ENCODE measurements at places on chromosomes 5 and 9. TPM values are rescaled to one million over a fixed set of nuclear protein-coding genes. Genes with fewer than 3 reads are reported as not detected.

GRCh38 chr9:124869466-124869985 lies 7.6 kb downstream of the ARPC5L start:
- DNase-seq: peak; percentile 25

- no peak for DNase-seq
These were observed 87.2 kb downstream of the KCNIP1 start for GRCh38 chr5:170591054-170591453.

DNA sequence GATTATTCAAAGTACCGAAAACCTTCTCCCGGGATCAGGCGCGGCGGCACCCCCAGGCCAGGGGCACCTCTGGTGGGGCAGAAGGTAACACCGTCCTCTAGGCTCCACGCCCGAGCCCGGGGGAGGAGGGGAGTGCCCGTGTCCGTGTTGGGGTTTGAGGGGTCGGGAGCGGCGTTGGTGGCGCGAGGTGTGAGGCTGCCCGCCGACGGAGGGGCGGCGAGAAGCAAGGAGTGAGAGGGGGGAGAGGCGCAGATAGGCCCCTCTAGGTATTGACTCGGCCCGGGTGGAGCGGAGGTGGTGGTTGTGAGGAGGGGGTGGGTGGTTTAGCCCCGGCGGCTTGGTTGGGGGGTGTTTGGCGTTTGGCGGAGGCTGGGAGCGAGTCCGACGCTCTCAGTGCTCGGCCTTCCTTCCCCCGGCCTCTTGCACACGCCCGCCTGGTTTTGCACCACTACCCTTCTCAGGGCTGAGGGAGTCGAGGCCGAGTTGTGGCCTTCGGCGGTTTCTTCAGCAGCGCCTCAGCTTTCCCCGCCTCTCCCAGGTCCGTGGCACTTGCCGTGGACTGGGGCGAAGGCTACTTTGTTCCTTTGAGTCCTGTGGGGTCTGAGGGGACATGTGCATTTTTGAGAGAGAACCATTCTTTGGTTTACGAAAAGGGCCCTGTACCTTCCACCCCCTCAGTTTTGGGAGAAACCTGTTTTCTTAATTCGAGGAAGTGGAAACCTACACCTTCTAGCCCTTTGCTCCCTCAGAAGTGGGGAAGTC lies 450 bp downstream of the GPBP1 start:
- DNase-seq: no peak

GRCh38 chr9:21499912-21500311 lies 17.8 kb upstream of the IFNE start:
- no peak for DNase-seq

GRCh38 chr5:115842089-115842935 lies 577 bp downstream of the AP3S1 start:
- DNase-seq: peak; percentile 8

GRCh38 chr5:98999631-99000030 lies 70.8 kb upstream of the CHD1 start:
- DNase-seq: no peak

DNA sequence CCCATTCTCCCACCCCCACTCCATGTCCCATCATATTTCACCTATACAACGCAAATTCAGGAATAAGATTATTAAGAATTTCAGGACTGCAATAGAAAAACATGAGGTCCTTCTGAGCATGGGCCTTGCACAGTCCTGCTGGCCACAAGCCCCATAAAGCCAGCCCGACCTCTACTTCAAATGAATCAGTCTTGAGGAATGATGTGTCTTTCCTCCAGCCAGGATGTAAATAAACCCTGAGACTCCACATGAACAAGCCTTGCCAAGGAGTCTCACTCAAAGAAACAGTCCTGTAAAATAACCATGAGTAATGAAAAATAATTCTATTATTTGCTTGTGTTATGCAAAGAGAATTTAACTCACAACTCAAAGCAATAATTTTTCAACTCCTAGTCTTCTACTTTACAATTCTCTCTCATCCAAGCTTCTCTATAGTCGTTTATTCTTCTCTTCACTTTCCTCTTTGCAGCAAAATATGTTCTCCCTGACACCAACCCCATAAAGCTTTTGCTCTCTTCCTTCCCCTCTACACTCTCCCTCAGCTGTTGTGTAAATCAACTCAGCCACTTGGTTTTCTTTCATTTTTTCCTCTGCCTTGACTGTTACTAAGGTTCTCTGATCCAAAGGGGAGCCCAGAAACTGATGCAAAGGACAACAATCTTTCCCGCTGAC lies 140.1 kb upstream of the MOCS2 start:
- no peak for DNase-seq

DNA sequence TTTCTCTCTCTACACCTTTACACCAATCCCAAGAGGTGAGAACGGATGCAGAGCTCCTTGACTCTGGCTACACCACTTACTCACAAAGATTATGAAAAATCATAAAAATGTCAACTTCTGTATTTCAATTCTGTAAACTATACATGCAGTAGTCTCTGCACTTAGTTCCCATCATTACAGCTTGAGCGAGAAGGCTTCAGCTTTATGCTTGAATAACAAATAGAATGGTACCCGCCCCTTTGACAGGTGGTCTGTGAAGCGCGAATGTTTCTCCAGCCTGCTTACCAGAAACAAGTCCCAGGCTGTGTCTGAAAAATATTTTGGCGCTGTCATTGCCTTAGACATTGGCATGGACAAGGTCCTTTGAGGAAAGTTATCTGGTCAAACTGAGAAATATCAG lies 562.4 kb upstream of the CLINT1 start:
- DNase-seq: no peak

GRCh38 chr5:39178171-39178570 lies 41.2 kb downstream of the FYB1 start:
- no peak for DNase-seq

GRCh38 chr5:3217771-3218495 lies 377.7 kb upstream of the IRX1 start:
- DNase-seq: no peak

GRCh38 chr5:169050146-169050571 lies 250.8 kb downstream of the SLIT3 start:
- no peak for DNase-seq

GRCh38 chr5:133316346-133317343 lies 264.8 kb downstream of the HSPA4 start:
- no peak for DNase-seq

DNA sequence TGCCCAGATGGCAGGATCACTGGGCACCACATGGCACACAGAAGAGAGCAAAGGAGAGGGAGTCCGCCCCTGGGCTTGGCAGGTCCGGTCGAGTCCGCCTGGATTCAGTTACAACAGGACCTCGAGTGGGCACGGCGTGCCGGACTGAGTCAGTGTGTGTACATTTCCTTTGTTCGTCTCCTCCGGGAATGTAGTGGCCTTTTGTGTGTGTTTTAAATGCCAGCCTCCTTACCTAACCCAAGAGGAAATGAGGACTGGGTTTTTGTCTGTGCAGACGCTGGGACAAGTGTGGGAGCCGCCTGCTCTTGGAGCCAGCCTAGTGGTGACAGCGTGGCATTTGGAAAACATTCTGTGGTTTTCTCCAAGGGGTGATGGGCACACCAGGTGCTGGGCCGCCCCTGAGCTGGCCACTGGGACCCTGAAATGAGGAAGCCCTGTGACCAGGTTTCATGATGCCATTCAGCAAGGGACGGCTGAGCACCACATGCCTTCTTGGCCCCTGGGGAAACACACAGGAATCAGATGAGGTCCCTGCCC lies 9.6 kb downstream of the NEK6 start:
- no peak for DNase-seq

GRCh38 chr5:154197801-154198491 lies 7.4 kb downstream of the GALNT10 start:
- DNase-seq: peak; percentile 51

GRCh38 chr9:2576631-2577030 lies 45.0 kb upstream of the VLDLR start:
- no peak for DNase-seq

- DNase-seq: no peak
These were observed 2.0 kb upstream of the SPATA31E1 start for GRCh38 chr9:87880683-87881082.

GRCh38 chr9:33778700-33779351 lies 16.5 kb upstream of the PRSS3 start:
- peak; percentile 26 for DNase-seq

- no peak for DNase-seq
These were observed 4.6 kb downstream of the PTGES start for GRCh38 chr9:129748249-129748648.

DNA sequence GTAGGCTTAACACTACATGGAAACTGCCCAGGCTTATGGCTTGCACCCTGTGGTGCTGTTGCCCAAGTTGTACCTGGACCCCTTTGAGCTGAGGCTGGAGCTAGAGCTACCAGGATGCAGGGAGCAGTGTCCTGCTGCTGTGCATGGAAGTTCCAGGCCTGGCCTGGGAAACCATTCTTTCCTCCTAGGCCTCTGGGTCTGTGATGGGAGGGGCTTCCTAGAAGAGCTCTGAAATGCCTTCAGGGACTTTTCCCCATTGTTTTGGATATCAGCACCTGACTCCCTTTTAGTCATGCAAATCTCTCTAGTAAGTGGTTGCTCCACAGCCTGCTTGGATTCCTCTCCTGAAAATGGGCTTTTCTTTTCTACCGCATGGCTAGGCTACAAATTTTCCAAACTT lies 7.9 kb upstream of the HRH2 start:
- DNase-seq: no peak

DNA sequence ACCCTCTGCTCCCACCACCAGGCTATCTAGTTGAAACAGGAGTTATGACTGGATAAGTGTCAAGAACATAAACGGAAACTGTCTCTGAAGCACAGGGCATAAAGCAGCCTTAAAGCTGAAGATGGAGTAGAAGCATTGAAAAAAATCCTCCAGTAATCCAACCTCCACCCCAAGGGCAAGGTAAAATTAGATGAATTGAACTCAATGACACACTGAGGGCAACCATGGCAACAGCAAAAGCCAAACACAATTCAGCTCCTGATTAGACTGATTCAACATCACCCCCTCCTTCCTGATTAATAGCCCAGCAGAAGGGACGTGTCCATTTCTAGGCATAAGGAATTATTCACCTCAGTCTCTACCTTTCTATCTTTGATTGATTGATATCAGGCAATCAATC lies 183.2 kb upstream of the MAP3K1 start:
- DNase-seq: no peak

DNA sequence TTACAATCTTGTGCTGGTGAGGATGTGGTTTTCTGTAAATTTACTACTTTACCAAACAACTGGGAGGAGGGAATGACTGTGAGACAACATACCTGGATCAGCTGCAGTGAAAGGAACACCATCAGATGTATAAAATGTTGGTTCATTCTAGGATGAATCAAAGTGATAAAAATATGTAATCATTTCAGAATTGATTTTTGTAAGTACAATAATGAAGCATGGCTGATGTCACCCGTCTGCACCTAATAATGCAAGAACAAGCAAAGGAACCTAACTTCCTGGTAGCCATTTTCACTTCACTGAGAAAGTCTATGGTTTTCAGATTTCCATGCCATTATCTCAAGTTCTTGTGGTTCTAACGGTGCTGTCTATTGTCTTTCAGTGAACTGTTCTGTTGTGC lies 18.7 kb upstream of the C5orf34 start:
- no peak for DNase-seq

- DNase-seq: no peak
These were observed 97.9 kb upstream of the MAMDC2 start for GRCh38 chr9:69945671-69946141.

GRCh38 chr5:54295651-54296276 lies 14.6 kb downstream of the ARL15 start:
- no peak for DNase-seq

DNA sequence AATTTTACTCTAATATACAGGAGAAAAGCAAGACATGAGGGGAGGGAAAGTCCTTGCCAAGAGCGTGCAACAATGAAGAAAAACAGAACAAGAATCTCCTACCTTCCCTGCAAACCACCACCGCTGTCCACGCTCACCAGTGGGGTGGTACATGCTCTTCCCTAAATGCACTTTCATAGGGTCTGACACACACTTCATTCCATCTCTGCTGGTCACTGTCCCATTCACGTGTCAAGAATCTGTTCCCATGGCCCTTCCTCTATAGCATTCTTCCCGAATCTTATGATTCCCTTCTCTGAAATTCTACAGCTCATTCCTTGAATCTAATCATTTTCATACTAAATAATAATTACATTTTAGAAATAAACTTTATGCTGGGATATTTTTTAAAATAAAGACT lies 11.4 kb upstream of the DNAH5 start:
- no peak for DNase-seq

DNA sequence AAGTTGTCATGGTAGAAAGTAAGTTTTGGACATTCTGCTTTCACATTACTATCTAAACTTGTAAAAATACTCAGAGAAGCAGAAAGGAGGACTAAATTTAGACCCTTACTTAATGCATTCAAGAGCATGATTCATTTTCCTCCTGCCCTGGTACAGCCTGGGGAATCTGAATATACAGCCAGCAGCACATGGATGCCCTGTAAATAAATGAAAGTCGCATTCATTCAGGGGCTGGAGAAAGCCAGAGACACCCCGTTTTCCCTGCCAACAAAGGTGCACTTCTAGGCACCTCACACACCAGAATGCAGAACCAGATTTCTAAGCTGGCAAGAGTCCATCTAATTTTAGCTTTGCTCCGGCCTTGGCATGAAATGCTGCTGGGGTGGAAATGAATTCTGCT lies 172.7 kb upstream of the KLF9 start:
- DNase-seq: no peak

GRCh38 chr9:135179041-135179440 lies 91.6 kb downstream of the OLFM1 start:
- DNase-seq: no peak

- DNase-seq: no peak
These were observed 40.0 kb downstream of the MARCHF6 start for GRCh38 chr5:10393491-10393890.

- no peak for DNase-seq
These were observed 129.2 kb upstream of the TNPO1 start for GRCh38 chr5:72687288-72687687.

DNA sequence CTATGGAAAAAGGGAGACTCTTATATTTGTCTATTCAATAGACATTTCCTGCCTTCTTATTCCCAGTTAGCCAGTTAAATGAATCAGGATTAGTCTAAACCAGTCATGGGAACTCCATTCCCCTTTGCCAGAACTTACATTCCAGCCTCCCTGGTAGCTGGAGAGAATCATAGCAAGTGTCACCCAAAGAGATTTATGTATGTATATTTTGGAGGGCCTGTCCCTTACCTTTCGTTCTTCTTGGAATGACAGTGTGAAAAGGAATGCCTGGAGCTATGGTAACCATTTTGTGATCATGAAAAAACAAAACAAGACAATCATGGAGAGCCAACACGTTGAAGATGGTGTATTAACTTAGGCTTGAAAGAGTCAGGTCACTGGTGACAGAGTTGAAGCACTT lies 627.7 kb downstream of the CCDC171 start:
- DNase-seq: no peak

ADAMTS13 gene
- total RNA-seq: 0.91 TPM

CARD6 gene
- total RNA-seq: 0.76 TPM

RUSC2 gene
- total RNA-seq: 2.1 TPM

FSD1L gene
- 2.1 TPM for total RNA-seq

LNPEP gene
- total RNA-seq: 20.3 TPM

ROPN1L gene
- total RNA-seq: not detected

RORB gene
- total RNA-seq: not detected

SERF1A gene
- 11.5 TPM for total RNA-seq

ARHGEF28 gene
- total RNA-seq: 0.23 TPM

COL23A1 gene
- total RNA-seq: not detected

PDLIM4 gene
- total RNA-seq: 0.43 TPM

ZDHHC11B gene
- 0.66 TPM for total RNA-seq

WASHC1 gene
- total RNA-seq: 15.8 TPM

NIM1K gene
- 1.0 TPM for total RNA-seq

PNPLA7 gene
- total RNA-seq: 1.3 TPM

COL5A1 gene
- total RNA-seq: 0.14 TPM

Data from activated T-cell treated with anti-CD3 and anti-CD28 coated beads, Interleukin-2, amount 50 U/mL, for 4 hours (primary cell).